A172 (cell line): ENCODE measurements at places on chromosomes 5 and 9.

DNA sequence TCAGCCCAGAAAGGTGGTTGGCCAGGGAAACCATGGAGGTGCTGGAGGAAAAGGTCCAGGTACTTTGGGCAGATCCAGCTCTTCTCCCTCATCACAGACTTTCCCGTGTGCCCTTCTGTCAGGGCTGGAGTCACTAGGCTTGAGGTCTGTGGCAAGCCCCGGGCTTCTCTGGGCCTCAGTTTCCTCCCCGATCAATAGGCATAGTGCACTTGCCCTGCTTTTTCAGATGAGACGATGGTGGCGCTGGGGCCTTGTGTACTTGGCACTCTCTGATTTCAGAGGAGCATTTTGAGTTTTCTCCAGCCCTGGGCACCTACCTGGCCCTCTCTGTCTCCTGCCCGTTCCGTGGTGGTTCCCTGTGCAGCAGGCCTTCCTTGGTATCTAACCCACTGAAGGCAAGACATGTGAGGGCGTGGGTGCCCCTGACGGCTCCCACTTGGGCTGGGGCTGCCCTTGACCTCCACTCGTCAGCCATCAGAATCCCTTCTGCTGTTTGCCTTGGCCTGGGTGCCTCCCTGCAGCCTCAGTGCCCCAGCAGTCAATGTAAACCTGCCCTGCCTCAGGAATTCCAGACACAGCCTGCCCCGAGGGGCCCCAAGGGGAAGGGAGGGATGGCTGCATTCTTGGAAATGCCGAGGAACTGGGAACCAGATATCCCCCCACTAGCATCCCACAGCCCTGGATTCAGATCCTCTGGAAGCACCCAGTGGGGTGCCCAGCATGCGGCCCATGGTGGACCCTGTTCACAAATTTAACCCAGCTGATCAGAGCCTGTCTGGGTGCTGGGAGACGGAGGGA, 66.3 kb upstream of the COL5A1 start:
- DNase-seq: no peak

DNA sequence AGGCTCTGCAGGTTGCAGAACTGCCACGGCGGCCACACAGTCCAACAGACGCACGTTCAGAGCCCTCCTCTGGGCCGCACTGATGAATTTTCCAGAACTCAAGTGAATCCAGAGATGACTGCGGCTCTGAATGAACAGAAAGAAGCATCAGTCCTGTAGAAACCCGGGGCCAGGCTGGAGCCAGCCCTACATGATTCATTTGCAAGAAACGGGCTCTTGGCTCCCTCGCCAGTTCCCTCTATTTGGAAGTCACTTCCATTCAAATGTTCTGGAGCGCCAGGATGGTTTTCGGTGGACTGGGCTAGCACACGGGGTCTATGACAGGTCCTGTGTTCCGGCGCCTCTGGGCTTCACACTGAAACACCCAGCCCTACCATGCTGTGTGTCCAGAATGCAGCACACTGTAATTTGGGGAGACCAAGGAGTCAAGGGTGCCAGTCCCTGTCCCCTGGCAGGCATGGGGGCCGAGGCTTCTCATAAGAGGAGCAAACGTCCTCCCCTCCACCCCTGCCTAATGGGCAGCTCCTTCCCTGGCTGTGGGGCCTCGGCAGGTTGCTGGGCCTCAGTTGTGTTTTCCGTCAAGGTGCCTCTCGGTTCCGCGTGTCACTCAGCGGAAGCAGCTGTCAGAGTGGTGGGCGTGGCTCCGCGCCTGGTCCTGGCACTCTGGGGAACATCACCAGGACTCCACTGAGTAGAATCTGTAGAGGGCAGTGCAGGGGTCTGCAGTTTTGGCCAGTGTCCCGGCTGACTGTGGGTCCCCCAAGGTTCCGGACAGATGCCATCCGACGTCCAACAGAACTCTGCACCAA, 18.1 kb upstream of the COL5A1 start:
- no peak for DNase-seq

DNA sequence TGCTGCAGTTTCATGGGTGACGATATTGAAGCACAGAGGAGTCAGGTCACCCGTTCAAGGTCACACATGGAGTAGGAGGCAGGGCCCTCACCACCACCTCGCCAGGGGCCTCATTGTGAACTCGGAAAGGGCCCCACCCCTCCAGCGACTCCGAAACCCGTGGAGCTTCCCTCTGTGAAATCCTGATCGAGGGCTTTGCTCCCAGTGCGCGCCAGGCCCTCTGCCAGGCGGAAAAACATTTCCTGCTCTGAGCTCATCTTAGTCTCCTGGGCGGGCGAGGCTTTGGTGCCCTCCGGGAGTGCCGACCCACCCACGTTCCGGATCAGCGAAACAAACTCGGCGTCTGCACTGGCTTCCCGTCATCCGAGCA, 75.0 kb upstream of the FCN1 start:
- DNase-seq: no peak

- DNase-seq: no peak
These were observed 254.6 kb downstream of the ASTN2 start for GRCh38 chr9:117160254-117160653.

DNA sequence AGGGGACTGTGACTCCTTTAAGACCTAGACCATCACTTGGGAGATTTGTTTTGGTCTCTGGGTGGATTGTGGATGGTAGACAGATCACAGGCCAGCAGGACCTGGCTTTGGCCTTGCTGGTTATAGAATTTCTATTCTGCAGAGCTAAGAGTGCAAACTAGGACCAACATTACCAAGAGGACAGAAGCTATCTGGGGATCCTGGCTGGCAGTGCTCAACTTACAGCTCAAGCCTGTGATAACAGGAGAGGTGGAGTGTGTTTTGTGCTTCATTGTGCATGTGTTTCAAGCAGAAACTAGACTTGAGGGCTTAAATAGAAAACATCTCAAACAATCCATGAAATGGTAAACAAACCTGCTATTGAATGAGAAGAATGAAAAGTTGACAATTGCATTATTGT, 106.7 kb downstream of the ZNF462 start:
- no peak for DNase-seq

GRCh38 chr5:9500625-9501024, 45.2 kb downstream of the SEMA5A start:
- DNase-seq: no peak

GRCh38 chr9:77663754-77664153, 15.6 kb upstream of the GNA14 start:
- peak; percentile 28 for DNase-seq

- no peak for DNase-seq
These were observed 297.8 kb upstream of the IRX1 start for GRCh38 chr5:3297853-3298252.

DNA sequence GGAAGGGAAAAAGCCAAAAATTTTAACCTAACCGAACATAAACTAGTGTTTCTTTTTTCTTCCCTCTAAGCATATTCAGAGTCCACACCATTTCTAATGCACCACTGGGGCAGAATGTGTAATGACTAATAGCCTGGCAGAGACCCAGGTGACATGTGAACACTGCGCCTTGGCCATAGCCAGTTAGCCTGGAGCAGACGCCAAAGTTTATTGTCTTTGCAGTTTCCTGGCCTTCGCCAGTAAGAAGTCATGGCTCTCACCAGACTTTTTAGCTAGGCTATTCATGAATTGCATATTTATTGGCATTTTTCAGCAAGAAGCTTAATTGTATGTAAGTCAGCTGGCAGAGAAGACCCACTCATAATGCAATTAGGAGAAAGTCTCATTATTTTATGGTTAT, 182.8 kb upstream of the SLC27A6 start:
- peak; percentile 93 for DNase-seq

DNA sequence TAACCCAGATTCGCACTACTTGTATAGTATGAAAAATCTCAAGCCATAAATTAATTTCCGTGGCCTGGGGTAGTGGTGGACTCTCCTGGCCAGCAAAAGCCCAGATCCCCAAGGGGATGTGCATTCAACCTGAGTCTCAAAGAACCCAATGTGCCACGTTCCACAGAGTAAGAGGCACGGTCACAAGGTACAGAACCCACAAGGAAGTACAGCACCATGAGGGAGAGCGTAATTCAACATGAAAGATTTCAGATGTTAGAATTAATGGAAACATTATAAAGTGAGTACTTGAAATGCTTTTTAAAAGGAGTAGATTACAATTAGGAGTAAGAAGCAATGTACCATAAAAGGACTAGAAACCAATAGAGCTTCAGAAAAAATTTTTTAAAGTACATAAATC, 23.4 kb downstream of the SRD5A1 start:
- DNase-seq: no peak

- no peak for DNase-seq
These were observed 2.2 kb downstream of the COL23A1 start for GRCh38 chr5:178587763-178588611.

DNA sequence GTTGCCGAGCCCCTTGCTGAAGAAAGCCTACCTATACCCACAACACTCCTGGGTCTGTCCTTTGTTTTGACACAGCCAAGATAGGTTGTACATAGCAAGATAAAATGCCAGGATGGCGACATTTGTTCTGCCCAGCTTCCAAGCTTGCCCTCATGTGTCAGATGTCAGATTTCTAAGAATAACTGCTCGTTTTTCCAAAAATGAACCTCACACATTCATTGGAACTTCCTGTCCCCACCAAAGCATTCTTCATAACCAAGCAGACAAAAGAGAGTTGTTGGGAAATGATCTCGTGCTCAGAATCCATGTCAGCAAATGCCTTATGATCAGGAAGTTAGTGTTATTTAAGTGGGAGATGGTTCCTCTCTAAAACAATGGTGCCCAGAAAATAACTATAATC, 210.1 kb downstream of the ZNF608 start:
- no peak for DNase-seq

DNA sequence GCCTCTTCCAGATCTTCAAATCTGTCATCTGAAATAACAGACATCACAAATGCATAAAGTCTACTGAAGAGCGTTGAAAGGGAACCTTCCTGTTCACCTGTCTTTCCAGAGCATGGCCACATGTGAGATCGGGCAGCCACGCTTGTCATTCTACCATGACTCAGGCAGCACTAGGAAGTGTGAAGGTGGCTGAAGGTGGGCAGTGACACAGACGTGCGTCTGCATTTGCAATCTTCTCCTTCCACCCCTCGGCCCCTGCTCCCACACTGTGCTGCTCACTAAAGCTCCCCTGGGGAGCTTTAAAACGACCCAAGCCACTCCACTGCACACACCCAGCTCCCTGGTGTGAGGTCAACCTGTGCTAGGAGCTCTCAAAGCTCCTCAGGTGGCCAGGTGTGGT, 2.5 kb downstream of the ENTR1 start:
- no peak for DNase-seq

GRCh38 chr9:102035929-102036328, 297.5 kb upstream of the GRIN3A start:
- no peak for DNase-seq

DNA sequence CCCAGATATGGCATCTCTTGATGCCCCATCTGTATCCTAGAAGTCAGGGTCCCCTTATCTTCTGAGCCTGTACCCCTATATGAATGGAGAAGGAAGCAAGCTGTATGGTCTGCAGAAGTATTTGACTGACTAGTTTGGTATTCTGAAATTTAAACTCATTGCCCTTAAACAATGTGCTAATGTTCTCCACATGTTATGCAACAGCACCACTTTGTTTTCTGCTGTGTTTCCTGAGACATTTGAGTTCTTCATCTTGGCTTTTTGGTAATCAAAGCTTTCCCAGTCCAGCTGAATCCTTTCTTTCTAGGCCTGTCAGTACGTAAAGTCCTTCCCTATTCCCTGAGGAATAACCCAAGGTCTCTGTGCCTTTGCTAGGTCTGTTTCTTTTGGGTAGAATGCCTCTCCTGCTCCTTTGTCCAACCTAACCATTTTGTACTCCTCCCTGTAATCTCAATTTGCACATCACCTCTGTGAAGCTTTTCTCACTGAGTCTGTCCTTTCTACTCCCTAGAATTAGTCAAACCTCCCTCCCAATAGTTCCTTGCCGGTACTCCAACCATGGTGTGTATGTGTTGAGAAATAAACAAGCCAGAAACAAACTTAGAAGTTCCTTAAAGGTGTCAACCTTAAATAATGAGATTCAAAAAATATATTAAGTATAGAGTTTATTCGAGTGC, 72.1 kb upstream of the HSPB3 start:
- no peak for DNase-seq

GRCh38 chr5:72600391-72600981, 93.3 kb upstream of the ZNF366 start:
- peak; percentile 82 for DNase-seq

DNA sequence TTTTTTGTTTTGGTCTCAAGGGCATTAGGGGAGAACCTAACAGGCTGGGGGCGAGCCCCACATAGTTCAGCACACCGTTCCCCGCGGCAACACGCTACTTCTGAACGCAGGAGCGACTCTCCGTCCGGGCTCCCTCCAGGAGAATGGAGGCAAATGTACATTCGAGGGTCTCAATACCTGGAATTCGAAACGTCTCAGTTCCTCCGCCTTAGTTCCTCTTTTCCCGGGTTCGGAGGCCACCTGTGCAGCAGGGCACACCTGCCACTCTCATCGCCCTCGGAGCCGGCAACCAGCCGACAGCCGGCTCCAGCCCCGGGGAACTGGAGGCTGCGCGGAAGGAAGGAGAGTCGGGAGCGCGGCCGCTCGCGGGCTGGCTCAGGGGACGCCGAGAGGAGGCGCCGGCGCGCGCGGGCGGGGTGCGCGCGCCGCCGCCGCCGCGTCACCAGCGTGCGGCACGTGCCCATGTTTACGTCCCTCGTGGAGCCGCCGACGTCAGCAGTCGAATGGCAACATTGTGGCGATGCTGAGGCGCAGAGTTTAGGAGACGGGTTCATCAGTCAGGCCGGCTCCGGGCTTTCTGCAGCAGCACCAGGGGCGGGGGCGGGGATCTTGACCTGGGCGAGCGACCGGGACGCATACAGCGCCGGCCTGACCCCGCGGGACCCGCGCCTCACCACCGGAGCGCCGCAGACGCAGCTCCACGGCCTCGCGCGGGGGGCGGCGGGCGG, at the start of gene JMY:
JMY (plus strand) TSS at position 498 of the 728 bp plus-strand sequence. CDS start 520 bp downstream, outside the sequence.
- DNase-seq: peak; percentile 63

DNA sequence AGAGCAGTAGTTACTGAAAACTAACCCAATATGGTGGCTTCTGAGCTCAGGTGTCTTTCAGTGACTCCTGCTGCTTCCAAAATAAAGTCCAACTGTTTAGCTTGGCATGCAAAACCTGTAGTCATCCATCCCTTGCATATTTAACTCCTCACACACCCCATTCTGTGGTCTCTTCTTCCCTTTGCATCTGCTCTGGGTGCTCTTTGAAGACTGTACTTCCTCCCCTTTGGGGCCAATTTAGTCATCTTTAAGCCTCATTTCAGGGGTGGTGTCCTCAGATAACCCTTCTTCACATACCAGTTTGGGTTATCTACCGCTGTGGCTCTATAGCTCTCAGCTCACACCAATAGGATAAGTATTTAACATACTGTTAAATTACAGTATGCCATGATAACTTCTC, 209.9 kb upstream of the DMRT1 start:
- DNase-seq: peak; percentile 50

DNA sequence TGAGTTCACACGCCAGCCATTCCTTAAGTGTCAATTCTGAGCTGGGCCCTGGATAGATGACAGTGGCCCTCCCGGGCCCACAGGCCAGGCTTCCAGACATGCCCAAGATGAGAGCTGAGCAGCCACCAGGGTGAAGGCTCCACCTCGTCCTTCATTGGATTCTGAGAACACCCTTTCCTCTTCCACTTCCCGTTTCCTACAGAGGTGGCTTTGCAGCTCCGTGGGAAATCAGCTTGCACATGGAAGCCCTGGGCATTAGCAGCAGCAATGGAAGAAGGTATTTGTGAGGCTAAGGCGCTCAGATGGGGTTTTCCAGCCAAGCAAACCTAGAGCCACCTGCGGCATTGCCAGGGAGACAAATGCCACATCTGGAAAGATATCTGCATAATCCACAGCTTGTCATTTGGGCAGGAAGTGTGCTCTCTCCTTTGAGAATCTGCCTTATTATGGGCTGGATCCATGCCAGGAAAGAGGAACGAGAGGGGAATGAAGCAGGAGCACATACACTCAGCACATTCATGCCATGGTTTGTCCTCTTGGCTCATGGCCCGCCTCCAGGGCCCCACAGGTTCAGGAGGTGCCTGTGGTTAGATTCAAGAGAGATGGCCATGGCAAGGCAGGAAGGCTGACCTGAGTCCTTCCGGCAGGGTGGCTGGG, 34.1 kb downstream of the CFAP77 start:
- DNase-seq: no peak
